ENCODE measurements at places on chromosomes 5 and 9. TPM values are rescaled to one million over a fixed set of nuclear protein-coding genes. Genes with fewer than 3 reads are reported as not detected.

Gene SPATA31C1
- polyA plus RNA-seq, result not detected

DNA sequence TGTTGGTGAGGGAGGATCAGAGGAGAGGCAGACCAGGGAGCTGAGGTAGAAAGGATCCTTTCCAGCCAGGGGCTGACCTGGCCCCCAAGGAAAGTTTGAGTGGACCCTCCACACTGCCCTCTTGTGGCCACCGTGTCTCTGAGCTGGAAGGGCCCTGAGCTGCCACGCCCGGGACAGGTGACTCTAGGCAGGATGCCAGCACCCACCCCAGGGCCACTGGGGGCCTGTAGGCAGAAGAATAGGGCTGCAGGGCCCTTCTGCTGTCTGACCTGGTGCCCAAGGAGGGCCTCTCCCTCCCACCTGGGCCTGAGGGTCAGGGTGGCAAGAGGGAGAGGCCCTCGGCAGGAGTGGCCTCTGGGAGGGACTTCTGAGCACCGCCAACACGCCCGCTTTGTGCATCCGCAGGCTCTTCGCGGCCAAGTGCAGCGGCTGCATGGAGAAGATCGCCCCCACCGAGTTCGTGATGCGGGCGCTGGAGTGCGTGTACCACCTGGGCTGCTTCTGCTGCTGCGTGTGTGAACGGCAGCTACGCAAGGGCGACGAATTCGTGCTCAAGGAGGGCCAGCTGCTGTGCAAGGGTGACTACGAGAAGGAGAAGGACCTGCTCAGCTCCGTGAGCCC lies 76.8 kb downstream of the LMX1B start:
- no peak for DNase-seq

DNA sequence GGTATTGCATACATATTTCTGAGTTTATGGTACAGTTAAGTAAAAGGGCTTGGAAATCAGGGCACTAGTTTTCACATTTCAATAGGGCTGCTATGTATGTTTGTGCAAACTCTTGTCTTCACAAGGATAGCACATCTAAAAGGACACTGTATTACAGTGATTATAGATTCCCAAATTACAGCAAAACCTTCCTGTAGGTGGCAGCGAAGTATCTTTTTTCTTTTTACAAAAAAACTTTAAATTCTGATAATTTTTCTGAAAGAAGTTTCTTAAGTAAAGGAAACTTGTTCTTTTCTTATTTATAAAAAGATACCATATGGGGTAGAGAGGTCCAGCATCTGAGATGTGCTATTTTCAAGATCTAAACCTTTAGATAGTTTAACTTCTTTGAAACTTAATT lies 337.8 kb downstream of the PTPRD start:
- DNase-seq, result no peak

DNA sequence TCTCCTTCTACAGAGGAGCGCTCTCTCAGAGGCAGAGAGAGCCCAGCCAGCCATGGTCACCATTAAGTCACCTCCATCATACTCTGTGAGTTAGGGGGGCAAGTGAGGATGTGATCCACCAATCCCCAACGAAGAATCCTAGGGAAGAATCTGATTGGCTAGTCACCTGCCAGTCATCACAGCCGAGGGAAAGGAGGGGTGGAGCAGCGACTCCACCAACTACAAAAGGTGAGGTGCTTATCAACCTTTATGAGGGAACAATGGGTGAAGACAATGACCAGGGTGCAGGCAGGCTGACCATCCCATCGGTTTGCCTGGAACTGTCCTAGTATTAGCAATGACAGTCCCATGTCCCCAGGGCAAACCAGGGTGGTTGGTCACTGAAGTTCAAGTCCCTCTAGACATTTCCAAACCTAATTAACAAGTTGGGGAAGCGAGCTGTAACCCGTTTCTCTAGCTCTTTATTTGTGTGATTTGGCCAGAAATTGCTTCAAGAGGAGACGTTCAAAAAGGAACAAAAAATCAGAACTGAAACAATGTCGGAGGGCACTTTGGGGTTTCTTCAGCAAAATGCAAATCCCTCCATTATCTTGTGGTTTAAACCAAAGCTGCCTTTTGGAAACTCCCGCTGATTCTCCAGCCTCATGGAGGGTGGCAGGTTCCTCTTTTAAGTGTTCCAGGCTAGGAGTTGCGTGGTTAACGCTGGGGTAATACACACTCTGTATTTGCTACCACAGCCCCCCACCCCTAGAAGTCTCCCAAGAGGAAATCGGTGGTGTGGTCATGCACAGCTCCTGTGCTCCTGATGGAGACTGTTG lies 18.8 kb upstream of the FCN1 start:
- no peak for DNase-seq

DNA sequence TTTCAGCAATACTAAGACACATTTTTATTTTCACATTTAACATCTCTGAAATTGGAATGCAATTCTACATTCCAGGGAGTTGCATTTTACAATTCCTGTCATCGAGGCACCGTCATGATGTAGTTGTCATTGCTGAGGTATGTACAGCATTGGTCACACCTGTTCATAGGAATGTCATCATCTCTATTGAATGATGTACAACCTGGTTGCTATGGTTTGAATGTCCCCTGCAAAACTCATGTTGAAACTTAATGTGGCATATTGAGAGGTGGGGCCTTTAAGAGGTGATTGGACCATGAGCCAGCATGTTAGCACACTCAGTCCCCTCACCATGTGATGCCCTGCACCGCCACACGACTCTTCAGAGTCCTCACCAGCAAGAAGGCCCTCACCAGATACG lies 103.1 kb downstream of the CEMIP2 start:
- DNase-seq, result no peak

DNA sequence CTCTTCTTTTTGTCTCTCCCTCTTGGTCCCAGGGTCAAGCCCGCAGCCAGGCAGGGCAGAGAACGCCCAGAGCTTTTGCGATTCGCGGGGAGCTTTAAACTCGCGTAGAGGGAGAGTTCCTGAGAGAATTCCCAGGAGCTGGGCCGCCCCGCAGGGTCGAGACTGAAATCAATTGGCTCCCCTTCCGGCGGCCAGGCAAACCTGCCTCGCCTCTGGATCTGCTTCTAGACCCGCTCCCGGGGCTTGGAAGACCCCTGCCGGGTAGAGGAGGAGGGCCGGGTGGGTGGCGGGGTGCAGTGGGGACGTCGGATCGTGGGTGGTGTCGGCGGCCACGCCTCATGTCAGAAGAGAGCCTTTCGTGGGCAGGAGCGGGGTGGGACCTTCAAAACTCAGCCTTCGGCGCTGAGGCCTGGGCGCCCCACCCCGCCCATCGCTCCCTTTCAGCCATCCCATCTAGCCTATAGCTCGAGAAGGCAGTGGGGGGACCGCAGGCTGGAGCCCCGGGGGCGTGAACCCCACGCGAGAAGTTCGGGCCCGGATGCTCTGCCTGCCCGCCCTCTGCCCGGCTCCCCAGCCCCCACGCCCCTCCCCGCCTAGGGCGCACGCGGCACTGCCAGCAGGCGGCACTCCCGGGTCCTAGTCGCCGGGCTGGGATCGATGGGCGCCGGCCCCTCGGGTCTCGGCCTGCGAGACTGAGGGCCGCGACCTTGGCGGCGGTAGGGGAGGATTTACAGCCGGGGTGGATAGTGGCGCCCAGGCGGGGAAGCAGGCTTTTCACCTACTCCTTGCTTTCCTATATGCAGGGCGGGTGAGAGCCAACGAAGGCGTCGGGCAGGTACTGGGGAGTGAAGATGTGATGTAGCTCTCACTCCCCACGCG lies 6.1 kb downstream of the PRDM6 start:
- no peak for DNase-seq
